Foreskin fibroblast (primary cell): ENCODE measurements at places on chromosomes 3 and 15.
A peak's percentile ranks its signal among the peaks of the same experiment; 100 is the strongest.

- no peak for DNase-seq
These were observed 12.0 kb downstream of the SLC24A1 start for GRCh38 chr15:65633752-65634151.

- no peak for DNase-seq
These were observed 300.6 kb upstream of the KCNH8 start for GRCh38 chr3:18847583-18848197.

GRCh38 chr15:53830707-53831386, 71.4 kb upstream of the WDR72 start:
- DNase-seq, result no peak

GRCh38 chr3:67401921-67402320, 252.5 kb downstream of the SUCLG2 start:
- no peak for DNase-seq

- peak; percentile 58 for DNase-seq
These were observed 52.7 kb upstream of the MAP4 start for GRCh38 chr3:48068886-48069285.

DNA sequence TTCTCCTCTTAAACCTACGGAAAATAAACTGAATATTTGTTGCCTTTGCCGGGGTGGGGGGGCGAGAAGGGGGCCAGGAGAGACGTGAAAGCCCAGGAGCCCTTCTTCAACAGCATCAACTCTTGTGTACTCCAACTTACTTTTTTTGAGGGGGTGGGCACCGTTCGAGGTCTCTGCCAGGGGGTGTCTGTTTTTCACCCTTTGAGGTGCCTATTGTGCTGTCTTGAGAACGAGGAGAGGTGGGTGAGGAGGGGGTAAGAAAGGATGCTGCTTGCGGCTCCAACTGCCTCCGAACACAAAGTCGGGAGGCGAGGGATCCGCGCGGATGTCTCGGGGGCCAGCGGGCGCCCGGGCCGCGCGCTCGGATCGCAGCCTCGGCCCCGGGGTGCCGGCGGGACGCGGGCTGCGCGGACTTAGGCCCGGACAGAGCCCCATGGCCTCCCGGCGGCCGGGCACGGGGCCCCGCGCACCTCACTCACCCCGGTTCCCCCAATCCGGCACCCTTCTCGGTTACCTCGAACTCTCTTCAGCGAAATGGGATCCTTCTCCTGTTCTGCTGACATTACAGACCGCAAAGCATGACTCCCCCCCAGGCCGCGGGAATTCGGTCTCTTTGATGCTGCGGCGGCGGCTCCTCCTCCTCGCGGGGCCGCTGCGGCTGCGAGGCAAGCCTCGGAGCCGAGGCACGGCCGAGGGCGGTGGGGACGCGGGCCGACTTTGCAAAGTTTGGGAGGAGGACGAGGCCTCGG, 650 bp downstream of the PYGO1 start:
- peak; percentile 34 for DNase-seq

- no peak for DNase-seq
These were observed 1.8 kb upstream of the ROPN1B start for GRCh38 chr3:125967156-125967555.

DNA sequence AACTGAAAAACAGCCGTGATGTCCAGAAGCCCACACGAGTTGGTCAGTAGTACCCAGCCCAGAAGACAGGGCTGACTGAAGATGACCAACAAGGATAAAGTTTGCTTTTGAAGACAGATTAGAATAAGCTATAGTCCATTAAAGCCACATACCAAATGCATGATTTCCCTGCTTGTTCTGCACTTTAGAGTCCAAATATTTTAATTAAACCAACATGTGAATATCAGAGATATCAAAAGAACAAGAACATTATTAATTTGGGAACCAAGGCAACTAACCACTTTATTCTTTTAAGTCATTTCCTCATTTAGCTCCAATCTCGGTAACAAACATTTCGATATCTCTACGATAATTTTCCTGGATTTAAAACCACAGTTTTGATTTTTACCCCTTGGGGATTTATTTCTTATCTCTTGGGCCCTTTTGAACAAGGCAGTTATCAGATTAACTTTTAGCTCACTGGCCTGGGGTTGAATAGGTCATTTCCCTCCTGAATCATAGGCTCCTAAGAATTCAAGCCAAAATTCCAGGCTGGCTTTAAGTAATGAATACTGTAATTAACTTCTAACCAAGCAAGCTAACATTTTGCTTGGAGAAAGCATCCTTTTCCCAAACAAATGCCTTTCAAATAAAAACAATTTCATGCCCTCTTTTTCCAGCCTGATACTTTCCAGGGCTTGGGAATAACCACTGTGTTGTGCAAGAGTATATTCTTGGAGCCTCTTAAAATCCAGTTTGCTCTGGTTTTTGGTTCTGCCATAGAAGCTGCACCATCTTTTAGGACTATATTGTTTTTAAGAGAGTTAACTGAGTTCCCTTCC, 102.9 kb upstream of the NR2E3 start:
- DNase-seq, result peak; percentile 55

GRCh38 chr3:57864853-57865252, 108.7 kb downstream of the SLMAP start:
- DNase-seq, result peak; percentile 50

DNA sequence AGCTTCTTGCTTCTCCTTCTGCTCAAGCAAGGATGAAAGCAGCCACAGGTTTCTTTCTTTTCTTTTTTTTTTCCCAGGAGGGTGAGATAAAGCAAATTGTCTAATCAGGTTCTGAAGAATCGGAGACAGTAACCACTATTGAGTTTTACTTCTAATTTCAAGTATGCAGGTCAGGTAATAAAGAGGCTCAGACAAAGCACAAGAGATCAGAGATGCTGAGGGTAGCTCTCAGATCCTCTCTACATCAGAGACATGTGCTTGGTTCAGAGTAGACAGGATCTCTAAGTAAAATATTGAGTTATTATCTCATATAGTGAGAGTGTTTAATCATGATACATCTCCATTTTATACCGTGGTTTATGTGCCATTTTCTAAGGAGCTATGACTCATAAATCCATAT, 168.5 kb downstream of the NFKBIZ start:
- DNase-seq, result no peak

DNA sequence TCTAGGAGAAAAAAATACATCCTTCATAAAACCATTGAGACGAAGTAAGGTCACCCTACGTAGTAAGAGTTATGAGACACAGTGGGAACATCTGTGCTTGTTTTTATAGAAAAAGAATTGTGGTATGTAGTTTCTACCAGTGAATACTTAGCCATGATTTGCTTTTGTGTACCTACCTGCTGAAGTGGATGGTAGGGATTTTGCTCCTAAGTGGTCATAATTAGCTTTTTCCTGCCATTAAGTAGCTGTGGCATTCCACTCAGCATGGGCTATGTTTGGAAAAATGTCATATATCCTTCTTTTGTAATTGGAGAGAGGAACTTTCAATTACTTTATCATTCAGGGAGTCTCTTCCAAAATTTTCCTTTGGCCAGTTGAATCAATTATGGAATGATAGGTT, 63.7 kb downstream of the CHD2 start:
- DNase-seq, result no peak

- no peak for DNase-seq
These were observed 33.6 kb upstream of the LRRN1 start for GRCh38 chr3:3765661-3766060.

- no peak for DNase-seq
These were observed 98.8 kb downstream of the ZNF621 start for GRCh38 chr3:40623567-40623966.

DNA sequence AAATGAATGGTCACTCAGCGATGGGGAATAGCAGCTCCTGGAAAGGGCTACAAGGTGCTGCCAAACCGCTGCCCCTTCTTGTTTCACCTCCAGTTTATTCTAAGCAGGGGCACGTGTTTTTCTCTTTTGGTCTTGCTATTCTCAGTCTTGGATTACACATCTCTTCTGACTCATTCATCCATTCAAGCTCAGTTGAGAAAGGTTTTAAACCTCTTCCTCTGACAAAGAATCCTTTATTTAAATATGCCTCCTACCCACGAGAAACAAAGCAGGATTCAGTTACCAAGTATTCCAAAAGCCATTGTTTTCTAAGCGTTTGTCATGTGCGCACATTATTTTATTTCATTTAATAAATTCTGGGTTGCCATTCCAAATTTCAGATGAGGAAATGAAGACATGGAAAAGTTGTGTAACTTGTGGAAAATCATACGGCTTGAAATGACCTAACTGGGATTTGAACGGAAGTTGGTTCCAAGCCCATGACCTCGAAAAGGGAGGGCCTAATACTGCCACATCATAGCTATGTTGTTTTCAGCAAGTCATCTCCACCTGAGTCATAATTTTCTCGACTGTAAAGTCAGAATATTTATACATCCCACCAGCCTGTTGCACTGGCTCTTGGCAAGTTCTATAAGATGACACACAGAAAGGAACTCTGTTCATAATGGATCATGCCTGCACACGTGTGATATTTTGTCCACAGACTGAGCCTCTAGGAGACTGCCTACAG, 292.0 kb upstream of the SLCO3A1 start:
- DNase-seq, result peak; percentile 69

DNA sequence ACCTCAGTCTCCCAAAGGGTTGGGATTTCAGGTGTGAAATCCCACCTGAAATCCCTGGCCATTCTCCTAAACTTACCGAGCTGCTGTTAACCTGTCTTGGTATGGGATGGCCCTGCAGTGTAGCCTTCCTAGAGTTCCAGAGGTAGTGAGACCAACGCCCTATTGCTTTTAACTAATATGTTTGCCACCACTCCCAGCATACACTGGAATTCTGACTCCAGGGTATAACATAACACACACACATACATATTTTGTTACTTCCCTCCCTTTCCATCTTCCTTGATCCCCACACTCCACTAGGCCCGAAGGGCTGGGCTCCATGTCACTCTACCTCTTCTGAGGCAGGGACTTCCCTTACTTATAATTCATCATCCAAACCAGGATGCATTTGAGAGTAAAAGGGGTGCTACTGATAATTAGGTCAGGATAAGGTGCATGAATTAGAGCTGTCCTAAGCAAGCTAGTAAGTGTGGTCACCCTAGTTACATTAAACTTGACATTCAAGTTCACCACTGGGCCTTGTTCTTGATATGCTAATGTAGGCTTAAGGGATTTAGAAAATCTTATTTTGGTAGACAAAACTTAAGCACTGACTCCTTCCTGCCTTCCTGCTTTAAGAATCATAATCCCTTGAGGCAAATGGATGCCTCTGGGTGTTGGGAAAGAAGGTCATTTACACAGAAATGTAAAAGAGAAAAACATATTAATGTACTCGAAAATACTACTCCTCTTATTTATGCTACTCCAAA, 317.6 kb downstream of the MAGI1 start:
- no peak for DNase-seq

- DNase-seq, result no peak
These were observed 577.3 kb upstream of the ZNF717 start for GRCh38 chr3:76362643-76363042.
